NCI-H2081 (cell line): ENCODE measurements at places on chromosomes 1 and 21.
A peak's percentile ranks its signal among the peaks of the same experiment; 100 is the strongest.

DNA sequence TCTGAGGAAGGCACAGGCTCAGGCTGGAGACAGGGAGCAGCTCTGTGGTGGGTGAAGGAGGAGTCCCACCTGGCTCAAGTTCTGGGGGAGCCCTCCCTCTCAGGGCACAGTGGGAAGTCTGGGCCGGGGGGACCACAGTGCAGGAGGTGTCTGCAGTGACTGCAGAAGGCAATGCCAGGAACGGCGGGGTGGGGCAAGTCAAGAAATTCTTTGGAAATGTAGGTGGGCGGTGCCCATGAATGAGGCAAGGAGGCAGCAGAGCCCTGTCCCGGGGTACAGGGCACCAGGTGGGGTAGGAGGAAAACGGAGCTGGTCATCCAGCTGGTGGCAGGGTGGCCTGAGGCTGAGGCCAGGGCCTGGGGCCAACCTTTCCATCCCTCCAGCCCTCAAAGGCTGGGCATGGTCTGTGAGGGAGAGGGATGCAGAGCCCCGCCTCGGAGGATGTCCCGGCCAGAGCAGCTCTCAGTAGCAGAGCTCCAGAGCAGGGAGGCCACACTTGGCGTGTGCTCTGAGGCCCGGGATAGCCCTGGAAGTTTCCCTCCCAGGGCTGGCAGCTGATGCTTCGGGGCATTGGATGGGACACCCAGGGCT is 4.7 kb downstream of the TFF3 start:
- no peak for DNase-seq

GRCh38 chr21:44918581-44919033 is 2.1 kb downstream of the ITGB2 start:
- no peak for DNase-seq

DNA sequence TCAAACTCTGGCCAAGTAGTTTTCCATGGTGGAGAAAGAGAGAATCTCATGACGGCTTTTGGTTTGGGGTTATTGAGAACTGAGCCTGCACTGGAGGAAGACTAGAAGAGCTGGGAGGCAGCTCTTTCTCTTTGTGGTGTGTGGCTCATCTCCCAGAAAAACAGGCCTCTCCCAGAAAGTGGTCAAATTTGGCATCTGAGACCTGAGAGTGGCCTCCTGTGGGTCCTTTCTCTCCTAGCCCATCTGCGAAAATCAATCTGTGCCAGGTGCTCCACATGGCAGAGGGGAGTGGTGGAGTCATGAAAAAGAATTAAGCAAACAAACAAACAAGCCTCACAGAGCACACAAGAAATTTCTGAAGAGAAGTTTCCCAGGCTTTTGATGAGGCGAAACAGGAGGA is 305.0 kb downstream of the ST6GALNAC3 start:
- DNase-seq = peak; percentile 31

- DNase-seq = no peak
These were observed 3.2 kb upstream of the HMGB4 start for GRCh38 chr1:33860671-33861070.

- DNase-seq = no peak
These were observed 4.7 kb upstream of the TINAGL1 start for GRCh38 chr1:31571340-31572295.

DNA sequence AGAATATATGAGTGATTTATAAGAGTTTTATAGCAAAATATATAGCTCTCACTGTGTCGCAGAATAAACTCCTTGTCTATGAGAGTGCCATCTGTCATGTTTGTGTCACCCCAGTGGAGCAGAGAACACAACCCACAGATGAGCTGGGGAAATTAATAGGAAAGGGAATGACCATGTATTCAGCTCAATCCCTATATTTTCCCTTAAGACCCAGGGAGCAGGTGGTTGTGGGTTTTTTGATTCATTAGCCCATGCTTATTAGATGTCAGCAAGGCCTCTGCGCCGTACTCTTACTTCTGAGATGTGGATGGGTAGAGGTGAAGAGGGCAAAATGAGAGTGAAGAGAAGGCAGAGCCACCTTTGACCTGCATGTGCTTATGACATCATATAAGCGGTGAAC is 4.1 kb upstream of the GREM2 start:
- DNase-seq = no peak
